ENCODE measurements at places on chromosomes 12 and 14.

DNA sequence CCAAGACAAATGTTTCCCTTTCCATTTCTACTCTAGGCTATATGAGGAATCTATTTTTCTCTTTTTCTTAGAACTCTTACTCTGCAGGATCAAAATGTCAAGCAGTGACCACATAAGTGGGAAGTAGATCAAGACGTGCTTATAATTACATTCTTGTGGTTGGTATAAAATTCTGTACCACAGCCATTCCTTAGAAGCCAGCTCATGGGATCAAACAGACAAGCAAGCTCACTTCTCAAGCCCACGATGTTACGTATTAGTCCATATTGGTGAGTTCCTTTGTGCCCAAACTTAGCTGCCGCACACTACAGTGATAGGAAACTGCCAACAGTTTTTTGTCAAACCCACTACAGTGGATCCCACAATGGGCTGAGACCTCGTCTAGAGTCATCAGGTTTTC, 53.4 kb downstream of the IFNG start:
- DNase-seq, result peak; percentile 63

DNA sequence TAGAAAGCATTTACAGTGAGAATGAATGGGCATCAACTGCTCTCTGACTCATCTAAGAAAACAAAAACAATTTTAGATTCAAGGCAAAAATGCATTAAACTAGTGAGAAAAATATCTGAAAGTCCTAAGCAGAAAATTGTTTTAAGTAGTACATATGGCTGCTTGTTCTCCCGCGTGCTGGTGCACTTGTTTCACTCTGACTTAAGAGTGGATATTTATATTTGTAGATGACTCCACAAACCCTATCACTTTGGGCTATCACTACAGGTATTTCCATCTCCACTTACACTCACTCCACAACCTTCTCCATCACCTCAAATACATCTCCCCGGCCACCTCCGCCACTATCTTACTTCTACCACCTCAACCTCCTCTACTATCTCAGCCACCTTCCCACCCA, 253.9 kb upstream of the EGLN3 start:
- no peak for DNase-seq

GRCh38 chr14:22560662-22561365, 28.2 kb downstream of the DAD1 start:
- no peak for DNase-seq

DNA sequence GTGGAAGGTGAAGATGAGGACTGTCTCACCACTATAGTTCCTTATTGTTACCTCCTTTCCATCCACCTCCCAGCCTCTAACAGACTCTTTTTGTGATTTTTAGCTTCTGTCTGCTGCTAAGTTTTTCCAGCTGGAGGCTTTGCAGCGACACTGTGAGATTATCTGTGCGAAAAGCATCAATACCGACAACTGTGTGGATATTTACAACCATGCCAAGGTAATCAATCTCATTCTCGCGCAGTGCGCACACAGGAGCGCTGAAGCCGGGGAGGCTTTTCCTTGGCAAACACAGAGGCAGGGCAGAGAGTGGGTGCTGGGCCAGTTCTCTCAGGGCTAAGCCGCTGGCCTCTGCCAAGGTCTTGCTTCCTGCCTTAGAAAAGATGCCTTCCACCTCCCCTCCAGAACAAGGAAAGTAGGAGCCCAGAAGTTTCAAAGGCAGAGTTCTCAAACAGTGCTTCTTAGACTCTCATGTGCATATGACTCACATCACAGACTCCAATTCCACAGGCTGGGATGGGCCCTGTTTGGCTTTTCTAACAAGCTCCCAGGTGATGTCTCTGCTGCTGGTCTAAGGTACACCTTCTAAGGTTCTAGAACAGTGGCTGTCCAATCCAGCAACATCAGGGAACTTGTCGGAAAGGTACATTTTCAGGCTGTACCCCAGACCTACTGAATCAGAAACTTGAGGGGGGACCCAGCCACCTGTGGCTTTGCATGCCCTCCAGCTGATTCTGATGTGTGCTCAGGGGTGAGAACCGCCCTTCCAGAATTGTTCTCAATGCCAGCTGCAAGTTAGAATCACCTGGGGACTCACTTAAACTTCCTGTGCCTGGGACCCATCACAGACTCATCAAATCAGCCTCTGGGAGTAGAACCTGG, 33.8 kb upstream of the PWP1 start:
- DNase-seq, result no peak

DNA sequence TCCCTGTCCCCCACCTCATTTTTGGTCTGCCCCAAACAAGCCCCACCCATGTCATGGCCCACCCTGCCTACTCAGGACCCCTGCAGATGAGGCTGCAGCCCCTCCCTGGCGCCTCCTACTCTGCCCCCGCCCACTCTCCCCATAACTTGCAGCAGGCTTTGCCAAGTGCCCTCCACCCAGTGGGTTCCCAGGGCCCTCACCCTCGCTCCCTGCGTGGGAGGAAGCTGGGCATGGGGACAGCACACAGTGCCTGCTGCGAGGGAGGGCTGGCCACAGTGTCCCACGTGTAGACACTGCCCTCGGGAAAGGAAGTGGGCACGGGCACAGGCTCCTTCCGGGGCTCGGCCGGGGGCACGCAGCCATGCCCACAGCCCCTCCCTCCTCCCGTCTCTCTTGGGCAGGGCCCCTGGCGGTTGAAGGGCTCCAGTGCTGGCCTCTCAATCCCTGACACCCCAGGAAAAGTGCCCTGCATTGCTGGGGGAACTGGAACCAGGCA, 9.4 kb downstream of the AKT1 start:
- DNase-seq, result no peak

DNA sequence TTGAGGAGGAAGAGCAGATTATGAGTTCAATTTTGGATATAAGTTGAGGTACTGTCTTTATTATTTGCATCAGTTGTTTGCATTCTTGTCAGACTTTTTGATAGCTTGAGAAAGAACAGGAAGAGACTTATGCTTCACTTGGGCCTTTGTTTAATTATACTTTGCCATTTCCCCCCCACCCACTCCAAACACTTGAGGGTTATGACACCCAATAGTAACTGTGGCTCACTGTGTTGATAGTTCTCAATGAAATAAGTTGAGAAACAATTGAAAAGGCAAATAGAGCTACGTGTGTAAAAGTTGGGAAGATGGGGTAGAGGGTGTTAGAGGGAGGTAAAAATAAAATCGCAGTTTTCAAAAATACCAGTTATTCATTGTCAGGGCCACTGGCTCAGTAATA, 17.7 kb downstream of the NAA30 start:
- DNase-seq, result no peak

GRCh38 chr14:54330876-54331275, 65.9 kb upstream of the CDKN3 start:
- no peak for DNase-seq

DNA sequence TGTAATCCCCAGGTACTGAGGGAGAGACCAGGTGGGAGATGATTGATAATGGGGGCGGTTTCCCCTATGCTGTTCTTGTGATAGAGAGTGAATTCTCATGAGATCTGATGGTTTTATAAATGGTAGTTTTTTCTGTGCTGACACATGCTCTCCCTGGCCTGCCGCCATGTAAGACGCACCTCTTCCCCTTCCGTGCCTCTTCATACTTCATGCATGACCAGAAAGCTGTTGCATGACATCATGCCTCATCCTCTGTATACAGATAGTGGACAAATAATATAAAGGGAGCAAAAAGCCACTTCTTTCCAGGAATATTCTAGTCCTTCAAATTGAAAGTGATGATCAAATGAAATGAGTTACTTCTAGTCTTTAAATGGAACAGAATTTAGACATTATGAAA, 47.3 kb upstream of the LRIG3 start:
- no peak for DNase-seq

GRCh38 chr14:21939836-21940235, 266.2 kb upstream of the OR4E1 start:
- DNase-seq, result no peak

DNA sequence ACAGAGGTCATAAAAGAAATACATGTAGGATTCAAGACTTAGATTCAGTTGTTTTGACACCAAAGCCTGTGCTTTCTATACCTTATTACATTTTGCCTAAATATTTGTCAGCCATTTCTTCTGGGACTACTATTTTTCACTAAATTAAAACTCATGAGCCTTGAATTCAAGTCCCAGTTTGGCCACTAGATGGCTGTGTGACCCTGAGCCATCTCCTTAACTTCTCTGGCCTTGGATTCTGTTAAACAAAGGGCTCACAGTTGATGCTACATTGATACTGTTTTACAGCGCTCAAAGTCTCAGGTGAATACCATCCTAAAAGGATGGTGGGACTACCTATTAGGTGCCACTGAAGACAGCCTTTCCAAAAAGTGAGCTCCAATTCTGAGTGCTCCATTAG, 39.6 kb upstream of the CCDC198 start:
- no peak for DNase-seq

- DNase-seq, result no peak
These were observed 32.7 kb upstream of the USP44 start for GRCh38 chr12:95583933-95584332.
